ENCODE measurements at places on chromosomes 7 and 10.

DNA sequence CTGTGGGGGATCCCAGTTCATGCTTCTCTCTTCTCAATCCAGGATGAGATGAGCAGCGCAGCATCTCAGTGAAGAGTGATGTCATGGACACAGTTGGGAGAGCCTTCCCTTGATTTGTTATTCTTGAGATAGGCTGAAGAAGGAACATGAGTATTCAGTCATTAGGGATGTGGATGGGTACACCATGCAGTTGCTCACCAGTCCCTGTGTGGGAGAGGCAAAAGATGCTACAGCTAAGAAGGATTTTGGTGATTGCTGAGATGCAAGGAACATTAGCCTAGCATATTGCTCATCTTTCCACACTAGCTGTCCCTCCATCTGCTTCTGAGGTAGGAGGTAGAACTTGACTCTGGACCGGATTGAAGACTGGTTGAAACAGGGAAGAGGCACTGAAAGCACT lies 179.6 kb downstream of the GALNT17 start:
- no peak for DNase-seq

DNA sequence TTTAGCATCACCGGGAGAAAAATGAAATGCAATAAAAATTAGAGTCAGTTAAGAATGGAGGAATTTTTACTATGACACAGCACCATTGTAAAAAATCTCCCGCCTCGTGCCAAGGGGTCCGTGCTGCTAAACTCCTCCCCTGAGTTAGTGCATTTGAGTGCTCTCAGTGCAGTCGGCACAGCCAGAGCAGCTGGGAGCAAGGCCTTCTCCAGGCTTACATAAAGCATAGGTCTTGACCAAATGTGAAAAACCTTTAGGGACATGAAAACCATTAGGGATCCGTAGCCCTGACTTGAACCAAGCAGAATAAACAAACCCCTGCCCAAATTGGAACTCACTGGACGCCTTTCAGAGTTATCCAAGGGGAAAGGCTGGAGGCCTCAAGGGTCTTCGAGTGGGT lies 152.6 kb downstream of the PLCE1 start:
- no peak for DNase-seq

DNA sequence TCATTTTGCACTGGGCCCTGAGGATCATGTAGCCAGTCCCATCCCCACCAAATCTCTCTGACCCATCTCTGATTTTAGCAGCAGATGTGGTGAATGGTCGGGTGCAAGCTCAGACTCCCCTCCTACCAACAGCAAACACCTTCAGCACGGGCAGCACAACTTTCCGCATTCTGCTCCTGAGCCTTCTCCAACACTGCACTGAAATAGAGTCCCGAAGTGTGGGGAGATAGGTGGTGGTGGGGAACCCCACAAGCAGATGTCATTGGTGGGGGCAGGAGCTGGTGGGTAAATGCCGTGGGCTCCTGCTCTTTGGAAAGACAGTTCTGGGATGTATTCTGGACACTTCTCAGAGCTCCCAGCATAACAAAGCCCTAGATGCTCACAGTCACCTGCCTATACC lies 9.6 kb upstream of the CTBP2 start:
- DNase-seq = no peak

- DNase-seq = peak; percentile 7
Measured at GRCh38 chr7:122412883-122413282, 108.3 kb upstream of the FEZF1 start.

DNA sequence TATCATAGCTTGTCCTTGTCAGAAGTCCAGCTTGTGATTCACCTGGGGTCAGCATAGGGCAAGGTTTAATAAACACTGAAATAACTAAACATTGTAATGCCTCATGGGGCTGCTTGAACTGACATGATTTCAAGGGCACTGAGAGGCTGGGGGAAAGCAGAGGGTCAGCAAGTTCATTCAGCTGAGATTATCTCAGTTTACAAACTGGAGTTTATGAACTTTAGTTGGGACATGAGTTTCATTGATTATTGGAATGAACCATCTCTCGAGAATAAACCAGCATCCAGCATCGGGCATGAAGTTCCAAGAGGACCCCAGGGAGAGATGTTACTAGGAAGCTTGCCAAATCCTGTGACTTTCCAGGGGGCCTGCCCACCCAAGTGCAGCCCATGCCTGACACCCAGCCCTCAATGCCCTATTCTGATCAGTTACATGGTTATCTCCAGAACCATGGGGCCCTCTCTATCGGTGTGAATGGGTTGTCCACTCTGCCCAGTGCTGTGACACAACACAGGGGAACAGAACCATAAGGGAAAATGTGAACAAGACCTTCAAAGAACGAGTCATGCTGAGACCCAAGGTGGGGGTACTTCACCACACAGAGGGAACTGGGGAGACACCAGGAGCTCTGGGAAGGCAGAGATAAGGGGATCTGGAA lies 7.9 kb upstream of the CYP3A7 start:
- DNase-seq = no peak

DNA sequence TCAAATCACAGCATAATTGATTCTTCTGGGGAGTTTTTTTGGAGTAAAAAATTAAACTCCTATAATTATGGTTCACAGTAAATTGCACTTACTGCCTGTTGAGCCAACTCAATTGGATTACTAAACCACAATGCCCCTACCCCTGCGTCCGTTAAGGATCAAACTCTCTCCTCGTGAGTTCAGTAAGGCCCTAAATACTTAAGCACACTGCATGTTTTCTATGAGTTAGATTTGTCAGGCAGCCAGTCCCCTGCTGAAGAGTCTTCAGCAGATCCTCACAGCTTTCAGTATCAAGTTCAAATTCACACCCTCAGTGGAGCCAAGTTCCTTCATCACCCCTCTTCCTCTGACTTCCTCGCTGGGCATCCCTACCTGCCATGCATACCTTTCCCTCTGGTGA lies 275.0 kb upstream of the BMPER start:
- DNase-seq = no peak

DNA sequence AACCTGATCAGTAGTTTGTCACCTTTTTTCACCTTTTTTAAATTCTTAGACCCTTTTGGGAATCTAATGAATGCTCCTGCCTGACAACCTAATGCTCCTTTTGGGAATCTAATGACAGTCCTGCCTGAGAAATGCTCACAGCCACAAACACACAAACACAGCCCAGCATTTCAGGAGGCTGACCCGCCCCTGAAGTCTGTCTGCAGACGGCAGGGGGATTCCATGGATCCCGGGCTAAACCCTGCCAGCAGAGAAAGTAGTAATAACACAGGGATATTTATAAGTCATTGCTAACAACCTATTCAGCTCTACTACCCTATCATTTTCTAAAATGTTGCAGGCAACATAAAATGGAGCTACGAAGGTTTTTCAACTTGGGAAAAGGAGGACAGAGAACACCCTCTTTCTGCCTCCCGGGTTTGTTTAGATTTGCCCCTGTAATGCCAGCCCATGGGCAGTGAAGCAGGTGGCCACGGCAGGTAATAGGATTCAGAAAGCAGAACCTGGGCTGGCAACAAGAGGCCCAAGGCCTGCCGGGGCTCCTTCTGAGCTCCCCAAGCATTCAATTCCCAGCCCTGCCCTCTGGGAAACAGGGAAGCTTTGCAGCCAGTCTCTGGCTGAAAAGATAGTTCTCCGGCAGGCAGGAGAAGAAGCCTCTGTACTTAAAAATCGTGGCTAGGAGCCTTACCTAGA lies 65.2 kb downstream of the CREB3L2 start:
- no peak for DNase-seq

GRCh38 chr7:117819558-117819957 lies 53.7 kb downstream of the CTTNBP2 start:
- DNase-seq = no peak

- DNase-seq = no peak
Measured at GRCh38 chr10:48419714-48420113, 113.2 kb downstream of the MAPK8 start.

DNA sequence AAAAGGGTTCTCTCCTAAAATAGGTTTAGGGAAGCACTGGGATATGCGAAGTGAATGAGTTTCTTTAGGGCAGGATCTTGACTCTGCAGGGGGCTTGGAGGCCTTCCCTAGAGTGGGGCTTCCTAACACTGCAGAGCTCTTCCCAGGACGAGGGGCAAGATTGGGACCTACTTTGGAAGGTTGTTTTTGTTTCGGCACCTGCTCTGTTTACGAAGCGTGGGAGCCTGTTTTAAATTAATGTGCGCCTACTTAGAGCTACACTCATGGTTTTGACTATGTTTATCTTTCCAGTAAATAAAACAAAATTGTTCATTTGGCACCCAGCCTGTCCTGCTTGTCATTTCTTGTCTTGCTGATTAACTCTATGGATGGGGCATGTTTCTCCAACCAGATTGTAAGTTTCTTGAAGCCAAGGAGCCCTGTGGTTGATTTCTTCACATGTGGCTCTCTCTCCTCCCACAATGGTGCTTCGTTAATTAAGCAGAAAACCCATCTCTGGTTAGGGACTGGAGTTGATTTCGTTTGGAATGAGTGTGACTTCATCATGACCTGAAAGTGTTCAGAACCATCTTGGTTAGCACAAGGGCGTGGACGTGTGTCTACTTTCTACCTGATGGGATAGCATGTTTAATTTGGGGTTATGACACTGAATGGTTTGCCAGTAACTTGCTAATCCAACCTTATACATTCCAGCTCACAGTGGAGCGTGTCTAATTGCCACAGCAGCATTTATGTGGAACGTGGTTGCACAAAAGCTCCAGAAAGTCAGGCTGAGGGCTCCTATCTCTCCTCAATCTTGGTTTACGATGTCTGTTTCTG lies 98.1 kb downstream of the TCF7L2 start:
- DNase-seq = no peak

DNA sequence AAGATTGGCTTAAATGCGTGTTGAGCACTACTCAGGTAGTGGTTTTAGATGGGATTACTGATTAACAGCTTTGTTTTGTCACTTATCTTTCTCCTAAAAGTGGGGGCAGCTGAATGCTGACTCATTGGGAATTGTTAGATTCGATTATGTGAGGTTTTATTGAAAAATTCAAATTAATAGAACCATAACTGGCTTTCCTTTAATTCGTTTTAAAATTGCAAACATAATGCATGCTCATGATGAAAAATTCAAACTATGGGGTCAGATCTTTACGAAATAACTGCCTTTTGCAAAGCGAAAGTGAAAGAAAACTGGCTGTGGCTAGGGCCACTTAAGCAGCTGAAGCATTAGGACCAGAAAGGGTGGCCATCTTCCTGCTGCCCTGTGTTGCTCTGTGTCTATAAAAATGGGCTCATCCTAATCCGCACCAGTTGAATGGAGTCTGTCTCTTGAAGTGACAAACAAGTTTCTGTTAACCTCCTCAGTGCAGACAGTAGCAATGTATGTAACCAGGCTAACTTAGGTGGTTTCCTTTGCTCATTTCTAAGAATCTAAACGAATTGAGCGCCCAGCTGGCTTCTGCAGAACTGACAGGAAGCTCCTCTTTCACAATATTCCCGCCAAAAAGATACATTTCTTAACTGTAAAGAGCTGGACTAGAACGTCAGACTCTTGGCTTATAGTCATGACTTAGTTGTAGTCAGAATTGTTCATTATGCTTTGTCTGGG lies 27.8 kb downstream of the DENND10 start:
- no peak for DNase-seq

- DNase-seq = no peak
Measured at GRCh38 chr10:91705948-91706670, 73.2 kb upstream of the PPP1R3C start.

DNA sequence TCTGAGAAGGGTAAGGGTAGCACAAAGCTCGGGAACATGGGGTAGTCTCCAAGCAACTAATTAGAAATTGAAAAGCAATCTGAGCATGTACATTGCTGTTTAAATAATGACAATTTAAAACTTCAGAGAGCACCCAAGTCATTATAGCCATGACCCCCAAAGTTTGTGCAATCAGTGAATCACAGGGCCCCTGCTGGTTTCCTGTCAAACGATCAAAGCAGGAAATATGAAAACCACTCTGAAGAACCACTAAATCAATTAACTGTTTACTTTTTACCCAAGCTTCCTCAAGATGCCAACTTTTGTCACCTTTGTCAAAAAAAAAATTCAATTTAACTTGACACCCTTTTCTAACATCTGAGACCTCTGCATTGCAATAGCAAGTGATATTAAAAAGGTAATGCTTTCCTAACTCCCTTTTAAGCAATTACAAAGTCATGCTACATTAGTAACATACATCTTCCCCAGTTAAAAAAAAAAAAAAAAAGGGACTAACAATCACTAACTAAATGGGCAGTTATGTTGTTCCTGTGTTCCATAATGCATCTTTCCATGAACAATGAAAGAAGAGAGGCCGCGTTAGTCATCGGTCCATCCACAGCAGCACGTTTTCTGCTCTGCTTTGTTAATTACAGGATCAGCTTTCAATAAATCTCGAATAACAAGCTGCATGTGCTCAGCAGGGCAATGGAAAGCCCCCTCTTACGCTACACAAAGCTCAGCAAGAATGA lies 80.6 kb downstream of the ETV1 start:
- no peak for DNase-seq

DNA sequence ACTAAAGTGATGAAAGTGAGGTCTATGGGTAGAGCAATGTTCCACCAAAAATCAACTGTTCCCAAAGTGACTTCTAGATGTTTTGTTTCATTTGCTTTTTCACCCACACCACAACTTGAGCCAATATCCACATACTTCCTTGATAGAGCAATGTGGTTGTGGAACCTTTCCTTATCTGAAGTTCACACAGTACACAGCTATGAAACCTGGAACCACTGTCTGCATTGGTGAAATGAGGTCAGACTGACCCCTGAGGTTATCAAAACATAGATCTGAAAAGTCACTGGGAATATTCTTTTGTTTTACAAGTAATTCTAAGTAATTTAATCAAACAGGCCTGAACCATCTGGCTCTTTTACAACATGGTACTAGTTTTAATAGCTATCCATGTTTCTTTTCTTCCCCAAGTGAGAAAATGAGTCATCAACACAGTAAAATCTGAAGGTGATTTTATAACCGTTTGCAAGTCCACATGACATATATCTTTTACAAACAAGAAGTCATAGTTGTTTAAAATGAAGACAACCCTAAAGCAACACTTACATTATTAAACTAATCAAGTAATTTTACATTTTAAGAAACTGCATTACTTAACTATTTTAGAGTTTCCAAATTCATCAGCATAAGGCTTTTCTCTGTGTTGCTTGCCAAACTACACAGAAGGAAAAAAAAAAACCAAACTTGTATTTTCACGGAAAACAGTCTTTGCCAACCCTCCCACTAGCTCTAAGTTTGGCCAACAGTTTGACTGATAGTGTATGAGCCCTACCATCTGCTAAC lies 80.3 kb downstream of the LRRC17 start:
- DNase-seq = peak; percentile 34

- no peak for DNase-seq
Measured at GRCh38 chr10:101066146-101066895, 4.5 kb downstream of the KAZALD1 start.
